WTC11 (cell line): ENCODE measurements at places on chromosomes 12 and 14. TPM values are rescaled to one million over a fixed set of nuclear protein-coding genes. Genes with fewer than 3 reads are reported as not detected.

The VWF gene
- 0.48 to 0.98 TPM (median 0.78 TPM) in 3 replicates for total RNA-seq

The GPR137C gene
- 2.7 to 4.1 TPM (median 4.0 TPM) in 3 replicates for total RNA-seq

The TRPV4 gene
- 2.9 to 5.4 TPM (median 5.1 TPM) in 3 replicates for total RNA-seq

The LYZ gene
- 1.0 to 1.5 TPM (median 1.1 TPM) in 3 replicates for total RNA-seq

The CD163L1 gene
- total RNA-seq = 0.26 to 1.0 TPM (median 0.32 TPM) in 3 replicates

The KCNH3 gene
- 0.27 to 0.44 TPM (median 0.44 TPM) in 3 replicates for total RNA-seq

The FAR2 gene
- total RNA-seq = 20.0 to 27.2 TPM (median 25.9 TPM) in 3 replicates

The KLHDC2 gene
- 38.7 to 47.6 TPM (median 42.5 TPM) in 3 replicates for total RNA-seq

GRCh38 chr14:22370084-22370847, 218.8 kb downstream of the DAD1 start:
- peaks cover 3% of the 10 kb centered on the region for H3K27me3 ChIP-seq
- H3K27ac ChIP-seq = no peak overlapping the region
- no peak overlapping the region for H3K4me3 ChIP-seq
- H3K4me1 ChIP-seq = no peaks in the 10 kb centered on the region
- DNase-seq = no peak

- no peak for DNase-seq
- peaks cover 6% of the 10 kb centered on the region; the same call in 1 of the 2 replicates for H3K4me1 ChIP-seq
- H3K36me3 ChIP-seq = no peaks in the 10 kb centered on the region
- H3K27ac ChIP-seq = peak overlapping the region; percentile 11; the same call in 1 of the 2 replicates
- no peaks in the 10 kb centered on the region for H3K27me3 ChIP-seq
Observed at GRCh38 chr14:102164241-102164641, 24.5 kb downstream of the WDR20 start.

DNA sequence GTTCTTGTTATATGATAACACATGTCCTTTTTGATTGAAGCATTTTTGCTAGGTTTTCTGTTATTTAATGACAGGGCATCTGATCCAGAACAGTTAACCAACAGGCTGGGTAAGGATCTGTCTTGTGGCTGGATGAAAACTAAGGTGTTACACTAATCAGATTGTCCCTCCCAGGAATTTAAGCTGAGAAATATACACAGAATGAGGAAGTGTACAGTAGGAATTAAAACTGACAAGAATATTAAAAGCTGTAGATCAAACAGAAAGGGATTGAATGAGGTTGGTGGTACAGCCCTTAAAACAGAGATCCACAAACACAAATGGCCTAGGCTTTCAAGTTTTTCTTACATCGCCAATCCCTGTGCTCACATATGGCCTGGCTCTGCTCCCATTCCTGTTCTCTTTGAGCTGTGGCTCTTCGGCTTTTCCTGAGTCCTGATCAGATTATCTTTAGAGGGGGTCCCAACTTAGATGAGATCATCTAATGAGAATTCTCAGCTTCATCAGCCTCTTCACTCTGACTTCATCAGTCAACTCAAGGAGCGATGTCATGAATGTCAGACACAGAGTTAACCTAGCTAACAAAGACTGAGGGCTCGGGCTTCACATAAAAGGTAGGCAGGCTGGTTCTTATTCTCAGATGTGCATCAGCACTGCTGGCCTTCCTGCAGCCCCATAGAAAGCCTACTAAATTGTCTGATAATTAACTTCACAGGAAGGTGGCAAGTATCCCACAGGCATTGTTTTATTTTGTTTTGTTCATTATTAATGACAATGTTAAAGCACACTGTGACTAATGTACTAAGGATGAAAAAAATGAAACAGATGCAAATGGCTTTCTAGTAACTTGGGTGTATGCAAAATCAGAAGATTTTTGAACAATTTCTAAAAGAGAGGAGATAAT, 11.4 kb downstream of the PYGL start:
- no peak overlapping the region for H3K27ac ChIP-seq
- no peak for DNase-seq
- peaks cover 12% of the 10 kb centered on the region for H3K4me1 ChIP-seq

DNA sequence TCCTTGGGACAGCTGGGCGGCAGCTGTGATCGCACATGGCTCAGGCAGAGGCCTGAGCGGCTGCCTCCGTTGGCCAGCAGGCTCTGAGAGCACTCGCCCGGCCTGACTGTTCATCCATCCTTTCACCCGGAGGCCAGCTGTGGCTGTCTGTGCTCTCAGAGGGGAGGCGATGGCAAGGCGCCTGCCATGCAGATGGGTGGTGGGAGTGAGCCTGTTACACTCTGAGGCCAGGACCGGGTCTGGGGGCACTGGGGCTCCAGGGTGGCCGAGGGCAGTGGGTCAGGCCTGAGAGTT, 292.3 kb downstream of the TMEM121 start:
- H3K36me3 ChIP-seq = peaks cover 73% of the 10 kb centered on the region
- H3K4me1 ChIP-seq = no peaks in the 10 kb centered on the region
- DNase-seq = no peak
- no peak overlapping the region for H3K4me3 ChIP-seq
- H3K27me3 ChIP-seq = peaks cover 24% of the 10 kb centered on the region

DNA sequence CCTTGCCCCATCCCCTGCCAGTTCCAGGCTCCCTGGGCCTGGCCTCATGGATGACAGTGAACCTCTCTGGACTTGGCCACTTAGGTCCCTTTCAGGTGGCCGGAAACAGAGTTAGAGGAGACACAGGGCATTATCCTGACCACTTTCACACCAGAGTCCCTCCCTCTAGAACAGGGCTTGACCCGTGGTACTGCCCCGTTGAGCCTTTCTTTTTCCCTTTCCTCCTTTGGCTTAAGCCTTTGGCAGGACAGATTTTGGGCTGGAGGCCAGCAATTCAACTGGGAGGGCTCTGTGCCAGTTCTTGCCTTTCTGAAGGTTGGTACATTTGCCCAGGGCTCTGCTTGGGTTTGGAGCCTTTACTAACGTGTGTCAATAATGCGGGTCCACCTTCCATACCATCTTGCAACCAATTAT, 22.8 kb downstream of the TPCN1 start:
- DNase-seq = no peak
- H3K36me3 ChIP-seq = peaks cover 23% of the 10 kb centered on the region
- peaks cover 69% of the 10 kb centered on the region for H3K4me1 ChIP-seq
- no peaks in the 10 kb centered on the region for H3K27me3 ChIP-seq
- H3K4me3 ChIP-seq = no peak overlapping the region
- H3K27ac ChIP-seq = peak overlapping the region; percentile 99

DNA sequence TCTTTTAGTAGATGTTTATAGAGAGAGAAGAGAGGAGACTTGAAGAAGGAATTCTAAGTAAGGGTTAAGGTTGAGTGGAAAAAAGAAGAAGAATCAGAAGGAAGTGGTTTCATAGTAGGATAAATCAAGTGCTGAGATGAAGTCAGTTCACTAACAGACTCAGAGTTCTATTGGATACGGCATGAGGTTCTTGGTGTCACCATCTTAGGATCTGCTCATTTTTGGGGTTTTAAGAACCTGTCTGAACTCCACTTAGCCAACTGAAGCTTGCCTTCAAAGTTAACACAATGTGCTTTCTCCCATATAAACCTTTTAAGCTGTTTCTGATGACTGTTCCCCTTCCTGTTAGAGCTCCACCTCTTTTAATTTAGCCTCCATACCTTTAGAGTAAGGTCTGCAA, 152.6 kb downstream of the PRKCH start:
- H3K27me3 ChIP-seq = no peaks in the 10 kb centered on the region
- no peak for DNase-seq
- H3K4me3 ChIP-seq = no peak overlapping the region
- peaks cover 43% of the 10 kb centered on the region for H3K4me1 ChIP-seq
- H3K27ac ChIP-seq = no peak overlapping the region

- H3K36me3 ChIP-seq = no peaks in the 10 kb centered on the region
- peaks cover 3% of the 10 kb centered on the region; the same call in 1 of the 2 replicates for H3K4me1 ChIP-seq
- DNase-seq = no peak
- H3K4me3 ChIP-seq = no peak overlapping the region
- no peaks in the 10 kb centered on the region for H3K27me3 ChIP-seq
Observed at GRCh38 chr12:66085998-66086397, 44.6 kb downstream of the LLPH start.

DNA sequence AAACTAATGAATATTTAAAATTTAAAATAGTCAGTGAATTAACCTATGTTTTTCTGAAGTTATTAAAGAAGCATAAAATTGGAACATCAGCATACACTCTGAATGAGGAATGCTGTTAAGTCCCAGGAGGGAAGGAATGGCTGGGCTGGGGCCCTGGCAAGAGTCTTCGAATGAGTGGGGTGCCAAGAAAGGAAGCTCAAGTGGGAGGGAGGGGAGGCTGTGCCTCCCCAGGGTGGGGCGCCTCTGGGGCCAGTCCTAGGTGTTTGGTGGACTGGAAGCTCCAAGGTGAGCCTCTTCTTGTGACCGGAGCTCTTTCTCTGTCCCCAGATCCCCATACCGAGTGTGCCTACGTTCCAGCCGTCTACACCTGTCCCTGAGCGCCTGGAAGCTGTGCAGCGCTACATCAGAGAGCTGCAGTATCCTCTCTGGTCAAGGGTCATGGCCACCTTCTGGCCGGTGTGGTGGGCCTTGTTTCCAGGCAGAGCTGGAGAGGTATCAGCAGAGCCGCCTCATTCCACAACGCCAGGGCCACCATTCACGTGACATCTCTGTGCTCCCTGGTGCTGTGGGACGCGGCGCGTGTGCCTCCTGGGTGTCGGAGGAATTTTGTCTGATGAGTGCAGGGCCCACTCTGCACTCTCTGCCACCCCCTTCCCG, 8.5 kb downstream of the VASH1 start:
- no peak overlapping the region for H3K4me3 ChIP-seq
- no peaks in the 10 kb centered on the region for H3K36me3 ChIP-seq
- H3K4me1 ChIP-seq = peaks cover 30% of the 10 kb centered on the region

- no peak overlapping the region for H3K27ac ChIP-seq
- peaks cover 4% of the 10 kb centered on the region; the same call in 1 of the 2 replicates for H3K36me3 ChIP-seq
- peaks cover 10% of the 10 kb centered on the region for H3K27me3 ChIP-seq
- H3K4me3 ChIP-seq = no peak overlapping the region
Observed at GRCh38 chr12:48311313-48311712, 39.4 kb downstream of the ZNF641 start.

DNA sequence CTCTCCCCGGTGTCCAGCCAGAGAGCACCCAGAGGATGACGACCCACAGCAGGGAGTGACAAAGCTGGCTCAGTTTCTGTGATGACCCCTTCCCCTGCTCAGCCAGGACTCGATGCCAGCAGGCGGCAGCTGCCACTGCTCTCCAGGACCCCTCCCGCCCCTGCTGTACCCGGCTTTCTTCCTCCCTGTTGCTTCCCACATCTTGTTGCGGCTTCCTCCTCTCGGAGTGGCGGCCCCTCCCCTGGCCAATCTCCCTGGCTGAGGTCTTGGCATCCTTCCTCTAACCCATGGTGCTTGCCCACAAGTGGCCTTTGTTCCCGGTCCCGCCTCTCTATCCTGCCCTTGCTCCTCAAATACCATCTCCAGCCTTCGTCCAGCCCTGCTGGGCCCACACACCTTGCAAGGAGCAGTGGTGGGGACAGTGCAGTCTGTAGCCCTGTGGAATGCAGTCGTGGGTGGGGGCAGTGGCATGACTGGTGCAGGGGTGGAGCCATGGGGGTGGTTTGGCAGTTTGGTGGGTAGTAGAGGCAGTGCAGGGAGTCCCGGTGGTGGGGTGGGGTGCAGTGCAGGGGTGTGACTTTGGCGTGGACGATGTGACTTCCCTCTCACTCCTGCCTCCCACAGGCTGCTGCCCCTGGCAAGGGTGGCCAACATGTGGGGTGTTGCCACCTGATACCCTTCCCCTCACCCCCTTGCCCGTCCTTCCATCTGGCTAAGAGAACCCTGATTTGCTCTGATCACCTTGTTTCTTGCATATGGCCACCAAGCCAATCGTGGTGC, 16.3 kb upstream of the BEGAIN start:
- no peak overlapping the region for H3K4me3 ChIP-seq
- DNase-seq = no peak
- no peak overlapping the region; the same call in 1 of the 2 replicates for H3K27ac ChIP-seq
- no peaks in the 10 kb centered on the region for H3K4me1 ChIP-seq

- no peak overlapping the region for H3K4me3 ChIP-seq
- no peaks in the 10 kb centered on the region for H3K4me1 ChIP-seq
- H3K27ac ChIP-seq = no peak overlapping the region
Observed at GRCh38 chr14:77947372-77947771, 147.5 kb downstream of the ADCK1 start.

- H3K27me3 ChIP-seq = peaks cover 3% of the 10 kb centered on the region; the same call in 1 of the 2 replicates
- no peak for DNase-seq
- H3K4me3 ChIP-seq = no peak overlapping the region
- H3K4me1 ChIP-seq = peaks cover 10% of the 10 kb centered on the region; the same call in 1 of the 2 replicates
Observed at GRCh38 chr12:124603100-124603541, 35.7 kb upstream of the NCOR2 start.

DNA sequence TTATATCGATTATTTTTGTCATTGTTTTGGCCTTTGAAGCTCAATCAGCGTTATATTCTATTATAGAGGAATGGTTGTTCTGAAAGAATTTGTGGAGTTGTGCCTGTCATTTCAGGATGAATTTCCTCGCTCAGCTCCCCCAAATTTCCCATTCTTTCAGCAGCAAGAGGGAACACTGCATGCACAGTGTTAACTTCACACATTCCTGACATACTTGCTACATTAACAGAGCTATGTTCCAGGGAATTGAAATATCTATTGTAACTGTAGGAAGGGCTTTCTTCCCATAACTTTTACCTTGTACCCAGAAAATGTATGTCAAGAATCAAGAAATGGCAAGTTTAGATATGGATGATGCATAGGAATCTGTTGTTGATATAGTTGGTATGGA, 379.0 kb downstream of the LRIG3 start:
- peaks cover 37% of the 10 kb centered on the region for H3K4me1 ChIP-seq
- H3K4me3 ChIP-seq = no peak overlapping the region
- no peak overlapping the region for H3K27ac ChIP-seq
- H3K27me3 ChIP-seq = no peaks in the 10 kb centered on the region; the same call in 1 of the 2 replicates

- H3K27me3 ChIP-seq = no peaks in the 10 kb centered on the region; the same call in 1 of the 2 replicates
- peaks cover 44% of the 10 kb centered on the region for H3K4me1 ChIP-seq
- peak overlapping the region; percentile 44 for H3K4me3 ChIP-seq
- peaks cover 55% of the 10 kb centered on the region for H3K36me3 ChIP-seq
- H3K27ac ChIP-seq = peak overlapping the region; percentile 92
Observed at GRCh38 chr12:6540181-6540877, 6.0 kb downstream of the GAPDH start.
